Glutamatergic neuron (in vitro differentiated cells): ENCODE measurements at places on chromosomes 12 and 14. TPM values are rescaled to one million over a fixed set of nuclear protein-coding genes. Genes with fewer than 3 reads are reported as not detected.

GRCh38 chr12:98678946-98679610, 34.0 kb downstream of the APAF1 start:
- no peak for DNase-seq

Gene TAS2R9
- not detected for total RNA-seq

DNA sequence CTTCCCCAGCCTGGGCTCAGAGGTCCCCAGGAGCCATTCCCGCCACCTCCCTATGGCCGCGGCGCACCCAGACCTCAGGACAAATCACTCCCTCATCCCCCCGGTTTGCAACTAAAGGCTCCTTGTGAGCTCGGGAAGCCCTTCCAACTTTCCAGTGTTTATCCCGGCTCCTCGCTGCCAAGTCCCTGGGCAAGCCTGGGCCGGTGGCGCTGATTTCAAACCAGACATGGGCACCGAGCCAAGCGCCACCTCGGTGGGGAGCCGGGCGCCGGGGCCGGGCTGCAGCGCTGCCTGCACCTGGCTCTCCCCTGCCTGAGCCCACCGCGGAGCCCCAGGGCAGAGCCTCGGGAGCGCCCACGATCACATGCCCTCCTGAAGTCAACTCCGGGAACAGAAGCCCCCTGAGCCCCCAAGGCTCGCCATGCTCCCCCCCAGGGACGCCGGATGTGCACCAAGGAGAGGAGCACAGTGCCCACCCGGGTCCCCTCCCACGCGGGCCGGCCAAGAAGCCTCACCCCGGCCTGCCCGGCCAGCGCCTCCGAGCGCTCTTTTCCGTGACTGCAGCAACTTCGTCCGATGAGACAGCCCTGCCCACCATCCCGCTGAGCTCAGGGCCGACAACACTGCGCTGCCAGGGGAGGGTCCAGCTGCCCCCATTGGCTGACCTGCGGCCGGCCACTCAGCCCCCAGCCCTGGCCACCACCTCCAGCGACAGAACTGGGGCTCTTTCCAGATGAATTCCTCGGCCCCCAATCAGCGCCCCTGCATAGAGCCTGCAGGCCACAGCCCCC, 50.0 kb downstream of the NCOR2 start:
- no peak for DNase-seq

- no peak for DNase-seq
Observed at GRCh38 chr14:85583380-85583779, 53.4 kb downstream of the FLRT2 start.

- no peak for DNase-seq
Observed at GRCh38 chr12:46439793-46440511, 67.4 kb upstream of the SLC38A2 start.

- DNase-seq = peak; percentile 46
Observed at GRCh38 chr14:75941030-75941429, 40.8 kb downstream of the TGFB3 start.

- DNase-seq = no peak
Observed at GRCh38 chr12:71546322-71546861, 106.8 kb downstream of the LGR5 start.

Gene CD27
- not detected for total RNA-seq

Gene PRKD1
- total RNA-seq = 0.54 TPM

GRCh38 chr12:50598321-50598862, 93.6 kb downstream of the DIP2B start:
- DNase-seq = no peak

- no peak for DNase-seq
Observed at GRCh38 chr14:94677747-94678146, 65.6 kb downstream of the SERPINA3 start.

- no peak for DNase-seq
Observed at GRCh38 chr12:4225571-4225970, 48.0 kb upstream of the CCND2 start.

DNA sequence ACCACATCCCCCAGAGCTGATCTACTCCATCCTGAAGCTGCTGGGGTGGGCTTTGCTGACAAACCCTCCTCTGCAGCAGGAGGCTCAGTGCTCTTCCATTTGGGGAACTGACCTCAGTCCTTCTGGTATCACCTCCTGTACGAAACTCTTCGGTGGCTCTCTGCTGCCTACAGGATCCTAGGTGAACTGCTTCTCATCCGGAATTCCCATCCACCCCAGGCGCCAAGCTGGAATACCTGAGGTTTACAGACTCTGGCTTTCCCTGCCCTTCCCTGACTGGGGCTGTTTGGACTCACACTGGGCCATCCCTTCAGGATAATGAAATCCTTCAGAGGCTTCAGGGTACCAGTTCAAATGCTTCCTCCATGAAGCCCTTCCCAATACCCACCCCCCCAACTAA, 26.2 kb downstream of the GCN1 start:
- no peak for DNase-seq

Gene PPP2R5E
- 67.7 TPM for total RNA-seq

Gene AICDA
- not detected for total RNA-seq

Gene GPR132
- total RNA-seq = not detected

Gene RIMKLB
- 55.7 TPM for total RNA-seq

- DNase-seq = no peak
Observed at GRCh38 chr12:101793401-101793800, 37.4 kb downstream of the GNPTAB start.

Gene CLEC6A
- not detected for total RNA-seq
